ENCODE measurements at places on chromosomes 3 and 15.
A peak's percentile ranks its signal among the peaks of the same experiment; 100 is the strongest.

GRCh38 chr3:101689286-101689685 is 2.8 kb upstream of the RPL24 start:
- no peak for DNase-seq

GRCh38 chr3:46143951-46144473 is 64.1 kb downstream of the CCR1 start:
- no peak for DNase-seq

DNA sequence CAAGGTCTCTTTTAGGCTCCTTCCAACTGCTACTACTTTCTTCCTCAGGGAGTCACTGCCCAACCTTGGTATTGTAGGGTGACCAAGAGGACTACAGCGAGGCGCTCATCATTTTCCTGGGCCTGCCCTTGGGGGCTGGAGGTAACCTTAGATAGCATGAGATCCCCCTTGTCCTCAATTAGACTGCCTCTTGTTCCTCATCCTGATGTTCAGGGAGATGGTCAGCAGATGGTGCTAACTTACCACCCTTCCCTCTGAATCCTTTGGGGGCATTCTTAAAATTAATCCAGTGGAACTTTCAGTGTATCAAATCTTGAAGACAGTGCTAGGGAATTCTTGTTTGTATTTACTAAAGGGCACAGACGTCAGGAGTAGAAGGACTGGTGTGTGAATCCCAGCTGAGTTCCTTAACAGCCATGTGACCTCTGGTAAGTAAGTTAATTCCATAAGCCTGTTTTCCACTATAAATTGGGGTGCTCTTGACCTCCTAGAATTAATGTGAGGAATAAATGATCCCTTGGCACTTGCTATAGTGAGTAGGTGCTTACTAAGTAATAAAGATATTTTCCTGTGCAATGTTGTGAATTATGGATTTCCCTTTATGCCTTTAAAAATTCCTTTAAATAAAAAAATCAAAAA is 4.1 kb upstream of the CLPX start:
- DNase-seq, result peak; percentile 24

GRCh38 chr15:74642348-74642733 is 26.7 kb downstream of the CLK3 start:
- DNase-seq, result no peak

GRCh38 chr3:107831590-107831989 is 259.2 kb downstream of the CD47 start:
- DNase-seq, result no peak

DNA sequence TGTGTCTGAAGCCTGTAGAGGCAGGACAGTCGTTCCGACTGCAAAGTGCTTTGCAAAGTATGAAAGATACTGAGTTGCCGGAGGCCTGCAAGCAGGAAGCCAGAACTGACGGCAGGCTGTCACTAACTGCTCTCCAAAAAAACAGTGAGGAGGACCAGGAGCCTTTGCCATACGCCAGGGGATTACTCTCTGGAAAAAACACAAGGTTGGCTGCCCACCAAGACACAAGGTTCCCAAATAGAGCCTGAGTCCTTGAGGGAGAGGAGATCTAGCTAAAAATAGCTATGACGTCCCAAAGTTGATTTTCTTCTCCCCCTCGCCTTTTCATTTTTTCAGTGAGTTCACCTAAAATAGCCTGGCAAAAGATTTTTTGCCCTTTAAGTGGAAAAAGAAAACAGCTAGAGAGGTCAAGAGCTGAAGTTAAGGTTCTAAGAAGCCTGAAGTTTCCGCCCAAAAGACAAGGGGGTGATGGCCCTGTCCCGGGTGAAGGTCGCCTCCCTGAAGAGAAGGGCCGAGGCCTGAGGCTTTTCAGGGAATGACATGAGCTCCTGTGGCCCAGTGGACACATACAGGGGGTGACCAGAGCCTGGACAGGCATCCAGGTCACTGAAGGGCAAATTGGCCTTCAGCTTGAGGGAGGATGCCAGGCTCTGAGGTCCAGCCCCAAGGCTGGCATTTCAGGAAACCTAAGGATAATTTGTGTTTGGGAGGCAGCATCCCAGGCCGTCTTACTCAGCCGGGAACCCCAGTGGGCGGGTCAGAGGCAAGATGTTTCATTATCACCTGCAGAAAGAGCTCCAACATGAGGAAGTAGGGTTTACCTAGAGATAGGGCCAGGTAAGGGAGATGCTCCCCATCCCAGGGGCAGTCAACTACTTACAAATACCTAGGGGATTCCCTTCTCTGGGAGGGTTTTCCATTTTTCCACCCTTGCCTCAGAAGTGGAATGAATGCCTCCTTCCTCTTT is 44.9 kb upstream of the DGKG start:
- DNase-seq, result no peak

DNA sequence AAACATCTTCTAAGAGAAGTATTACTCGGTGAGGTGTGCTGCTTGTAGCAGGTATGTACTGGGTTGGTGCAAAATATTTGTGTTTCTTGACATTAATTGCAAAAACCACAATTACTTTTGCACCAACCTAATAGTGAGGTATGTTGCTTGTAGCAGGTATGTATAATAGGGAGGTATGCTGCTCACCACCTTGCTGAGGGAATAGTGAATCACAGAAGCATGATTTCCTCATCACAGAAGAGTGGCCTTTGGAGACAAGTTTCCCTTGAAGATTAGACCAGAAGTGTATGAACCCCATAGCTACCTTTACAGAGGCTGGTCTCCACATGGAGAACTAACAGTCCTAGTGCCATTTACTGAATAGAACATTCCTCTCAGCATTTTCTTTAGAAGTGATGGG is 15.5 kb downstream of the DCP1A start:
- no peak for DNase-seq

- no peak for DNase-seq
These were observed 50.2 kb downstream of the FAM174B start for GRCh38 chr15:92605225-92605944.

GRCh38 chr3:31606453-31606852 is 73.7 kb downstream of the STT3B start:
- DNase-seq, result no peak

DNA sequence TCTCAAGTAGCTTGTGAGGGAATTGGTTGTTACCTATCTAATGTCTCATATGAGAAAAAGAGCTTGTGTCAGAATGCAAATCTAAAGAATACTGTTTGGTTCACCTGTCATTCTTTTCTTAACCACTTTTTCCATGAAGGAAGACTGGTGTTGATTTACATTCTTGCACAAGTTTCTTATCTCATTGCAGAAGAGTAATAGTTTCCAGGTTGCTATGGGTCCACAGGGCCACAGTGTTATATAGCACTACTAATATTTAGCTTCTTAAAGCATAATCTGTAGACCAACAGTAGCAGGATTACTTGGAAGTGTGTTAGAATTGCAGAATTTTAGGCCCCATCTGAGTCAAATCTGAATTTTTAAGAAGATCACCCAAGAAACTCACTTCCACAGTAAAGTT is 697.5 kb downstream of the GBE1 start:
- DNase-seq, result no peak

GRCh38 chr3:49238274-49239127 is 38.5 kb downstream of the C3orf62 start:
- no peak for DNase-seq

- no peak for DNase-seq
These were observed 29.2 kb downstream of the APH1B start for GRCh38 chr15:63306492-63307073.

- DNase-seq, result no peak
These were observed 57.2 kb downstream of the GPR156 start for GRCh38 chr3:120227710-120228347.

DNA sequence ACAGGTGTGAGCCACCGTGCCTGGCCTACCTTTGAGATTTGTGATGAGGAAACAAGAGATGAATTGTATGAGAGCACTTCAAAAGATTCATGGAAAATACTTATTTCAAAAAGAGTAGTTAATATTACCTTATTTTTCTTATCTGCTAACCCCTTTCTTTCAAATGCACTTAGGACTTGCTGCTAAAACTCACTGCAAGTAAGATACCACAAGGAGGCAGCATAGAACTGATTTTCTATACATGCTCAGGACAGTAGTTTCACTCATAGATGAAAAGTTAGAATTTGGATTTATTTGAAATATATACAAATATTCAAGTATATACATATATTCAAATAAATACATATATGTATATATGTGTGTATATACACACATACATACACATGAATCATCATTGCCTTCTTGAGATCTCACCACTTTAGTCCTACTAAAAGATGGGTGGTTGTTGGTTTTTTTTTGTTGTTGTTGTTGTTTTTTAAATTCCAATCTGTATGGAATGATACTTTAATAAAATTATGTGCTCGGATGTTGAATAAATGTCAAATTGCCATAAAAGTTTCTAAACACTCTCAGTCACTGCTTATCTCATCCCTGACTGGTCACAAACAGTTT is 2.4 kb downstream of the CCNDBP1 start:
- peak; percentile 10 for DNase-seq

GRCh38 chr15:85865070-85865684 is 70.5 kb upstream of the KLHL25 start:
- peak; percentile 22 for DNase-seq

DNA sequence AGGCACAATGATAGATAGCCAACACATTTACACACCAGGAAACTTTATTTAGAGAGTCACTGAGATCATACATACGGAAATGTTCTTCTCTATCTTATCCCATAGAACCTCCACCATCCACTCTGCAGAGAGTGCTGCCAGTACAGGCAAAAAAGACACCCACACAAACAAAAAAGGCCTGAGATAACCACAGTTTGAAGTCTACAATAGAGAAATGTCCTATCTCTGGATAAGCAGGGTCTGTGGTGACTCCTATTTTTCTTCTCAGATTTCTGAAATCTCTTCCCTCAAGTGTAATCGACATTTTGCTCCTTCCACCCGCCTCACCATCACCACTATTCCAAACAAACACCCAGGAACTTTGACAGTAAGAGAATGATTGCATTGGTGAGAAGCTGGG is 413.9 kb upstream of the NR2F2 start:
- DNase-seq, result no peak

DNA sequence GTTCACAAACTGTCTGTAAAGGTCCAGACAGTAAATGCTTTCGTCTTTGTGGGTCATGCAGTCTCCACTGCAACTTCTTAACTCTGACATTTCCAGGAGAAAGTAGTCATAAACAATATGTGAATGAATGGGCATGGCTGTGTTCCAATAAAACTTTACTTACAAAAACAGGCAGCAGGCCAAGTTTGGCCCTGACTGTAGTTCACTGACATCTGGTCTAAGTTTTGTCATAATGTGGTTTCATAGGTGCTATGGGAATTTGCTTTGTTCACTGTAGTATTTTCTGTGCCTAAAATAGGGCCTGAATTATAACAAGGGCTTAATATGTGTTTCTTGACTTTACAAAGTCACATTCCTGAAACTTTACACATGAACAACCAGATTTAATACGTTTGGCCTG is 186.0 kb upstream of the KBTBD8 start:
- DNase-seq, result no peak

DNA sequence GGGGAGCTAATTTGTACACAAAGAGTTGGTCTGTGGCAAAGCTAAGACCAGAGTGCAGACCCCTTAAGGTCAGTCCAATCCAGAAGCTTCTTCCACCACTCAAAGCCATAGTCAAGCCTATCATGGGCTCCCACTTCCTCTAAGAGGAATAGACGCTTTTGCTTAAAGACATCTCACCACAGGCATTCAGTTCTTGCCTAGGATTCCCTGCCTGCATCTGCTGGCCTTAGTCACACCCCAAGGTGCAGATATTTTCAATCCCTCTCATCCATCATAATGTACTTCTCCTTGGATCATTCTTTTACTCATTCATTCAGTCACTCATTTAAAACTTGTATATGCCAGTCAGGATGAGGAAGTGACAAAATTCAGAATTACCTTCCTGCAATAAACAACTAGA is 179.6 kb upstream of the STT3B start:
- no peak for DNase-seq

DNA sequence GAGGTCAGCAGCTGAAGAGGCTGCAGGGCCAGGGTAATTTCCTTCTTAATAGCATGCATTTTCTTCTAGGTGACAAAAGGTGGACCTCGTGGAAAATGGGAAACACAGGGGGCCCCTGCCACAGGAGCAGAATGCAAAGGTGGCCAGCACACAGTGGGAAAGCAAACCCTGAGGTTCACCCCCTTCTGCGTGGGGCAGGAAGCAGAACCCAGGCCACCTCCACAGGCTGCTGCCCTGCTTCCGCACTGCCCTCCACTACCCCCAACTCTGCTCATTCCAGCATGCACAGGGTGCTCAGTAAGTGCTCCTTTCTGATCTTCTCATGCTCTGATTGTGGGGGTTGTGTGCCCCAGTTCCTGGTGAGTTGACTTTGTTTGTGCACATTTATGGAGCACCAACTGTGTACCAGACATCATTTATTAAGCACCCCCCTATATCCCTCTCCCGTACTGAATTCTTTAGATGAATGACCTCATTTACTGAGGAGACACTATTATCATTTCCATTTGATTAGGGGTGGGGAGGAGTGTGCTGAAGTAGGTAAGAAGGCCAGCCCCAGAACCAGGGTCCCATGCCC is 12.7 kb upstream of the FGD5 start:
- DNase-seq, result no peak

GRCh38 chr3:25259871-25260270 is 168.2 kb upstream of the RARB start:
- DNase-seq, result no peak

DNA sequence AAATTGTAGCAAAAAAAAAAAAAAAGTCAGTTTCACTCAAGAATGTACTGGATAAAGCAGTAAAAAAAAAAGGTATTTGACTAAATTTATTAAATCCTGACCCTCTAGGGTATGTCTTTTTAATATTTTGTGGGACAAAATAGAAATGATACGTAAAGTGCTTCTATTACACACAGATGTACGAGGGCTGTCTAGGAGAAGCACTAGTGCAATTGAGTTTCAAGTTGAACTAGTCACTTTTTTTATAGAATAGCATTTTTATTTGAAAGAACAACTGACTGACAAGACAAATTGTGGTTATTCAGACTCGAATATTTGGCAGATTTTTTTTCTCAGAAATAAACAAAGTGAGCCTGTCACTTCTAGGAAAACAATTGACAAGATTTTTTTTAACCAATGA is 49.0 kb downstream of the CCDC54 start:
- DNase-seq, result no peak

GRCh38 chr15:99163271-99164062 is 58.6 kb downstream of the SYNM start:
- no peak for DNase-seq

DNA sequence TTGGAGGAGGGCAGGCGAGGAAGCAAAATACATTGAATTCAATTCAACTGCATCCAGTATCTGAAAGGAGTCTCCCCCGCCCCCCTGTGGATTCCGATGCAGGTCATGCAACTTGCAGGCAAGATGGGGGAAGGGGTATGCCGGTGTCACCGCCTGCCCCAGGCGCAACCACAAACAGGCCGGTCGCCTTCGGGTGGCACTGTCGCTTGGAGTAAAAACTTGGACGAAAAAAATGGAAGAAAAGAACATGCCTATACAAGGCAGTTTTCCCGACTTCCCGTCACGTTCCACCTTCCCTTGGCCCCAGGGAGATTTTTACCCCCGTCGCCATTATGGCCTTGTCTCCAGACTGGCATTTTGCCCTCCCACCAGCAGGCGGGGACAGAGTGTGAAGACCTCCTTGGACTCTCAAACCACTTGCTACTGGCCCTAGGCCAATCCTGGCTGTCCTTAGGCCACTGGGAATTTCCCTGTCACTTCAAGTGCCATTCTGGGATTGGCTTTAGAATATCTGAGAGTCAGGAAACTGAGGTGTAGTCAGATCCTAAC is 1.6 kb upstream of the NTRK3 start:
- no peak for DNase-seq

- DNase-seq, result no peak
These were observed 129.3 kb downstream of the SMAD6 start for GRCh38 chr15:66831289-66831688.

- no peak for DNase-seq
These were observed 151.0 kb downstream of the ALDH1A2 start for GRCh38 chr15:57914350-57915055.
